CD4-positive, alpha-beta T cell treated with Interleukin-1 beta for 1 hour (primary cell): ENCODE measurements at places on chromosomes 7 and 10.
A peak's percentile ranks its signal among the peaks of the same experiment; 100 is the strongest.

DNA sequence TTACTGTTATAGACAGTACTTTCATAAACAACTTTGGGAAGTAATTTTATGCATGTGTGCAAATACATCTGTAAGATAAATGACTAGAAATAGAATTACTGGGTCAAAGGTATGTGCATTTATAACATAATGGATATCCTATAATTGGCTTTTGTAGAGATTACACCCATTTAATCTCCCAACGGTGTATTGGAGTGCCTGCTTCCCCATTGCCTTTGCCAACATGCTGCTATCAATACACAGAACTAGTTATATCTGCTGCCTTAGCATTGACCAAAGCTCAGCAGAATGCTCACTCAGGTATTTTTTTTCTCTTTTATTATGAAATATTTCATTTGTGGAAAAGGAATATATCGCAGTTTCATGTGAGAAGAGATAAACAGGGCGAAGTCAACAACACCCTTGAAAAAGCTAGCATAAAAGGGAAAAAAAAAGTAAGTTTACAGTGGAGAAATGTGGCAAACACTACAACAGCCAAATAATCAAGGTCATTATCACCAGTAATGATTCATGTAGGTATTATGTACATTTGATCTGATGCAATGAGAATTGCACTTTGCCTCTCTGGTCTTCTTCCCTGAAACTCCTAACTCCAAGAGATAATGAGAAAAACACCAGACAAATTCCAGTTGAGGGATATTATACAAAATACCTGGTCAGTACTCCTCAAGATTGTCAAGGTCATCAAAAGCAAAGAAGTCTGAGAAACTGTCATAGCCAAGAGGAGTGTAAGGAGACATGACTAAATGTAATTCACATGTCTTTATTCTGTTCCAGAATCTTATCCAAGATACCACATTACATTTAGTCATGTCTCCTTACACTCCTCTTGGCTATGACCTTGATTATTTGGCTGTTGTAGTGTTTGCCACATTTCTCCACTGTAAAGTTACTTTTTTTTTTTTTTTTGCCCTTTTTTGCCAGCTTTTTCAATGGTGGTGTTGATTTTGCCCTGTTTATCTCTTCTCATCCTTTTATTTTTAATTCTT is 36.8 kb downstream of the MARCHF5 start:
- no peak for DNase-seq

DNA sequence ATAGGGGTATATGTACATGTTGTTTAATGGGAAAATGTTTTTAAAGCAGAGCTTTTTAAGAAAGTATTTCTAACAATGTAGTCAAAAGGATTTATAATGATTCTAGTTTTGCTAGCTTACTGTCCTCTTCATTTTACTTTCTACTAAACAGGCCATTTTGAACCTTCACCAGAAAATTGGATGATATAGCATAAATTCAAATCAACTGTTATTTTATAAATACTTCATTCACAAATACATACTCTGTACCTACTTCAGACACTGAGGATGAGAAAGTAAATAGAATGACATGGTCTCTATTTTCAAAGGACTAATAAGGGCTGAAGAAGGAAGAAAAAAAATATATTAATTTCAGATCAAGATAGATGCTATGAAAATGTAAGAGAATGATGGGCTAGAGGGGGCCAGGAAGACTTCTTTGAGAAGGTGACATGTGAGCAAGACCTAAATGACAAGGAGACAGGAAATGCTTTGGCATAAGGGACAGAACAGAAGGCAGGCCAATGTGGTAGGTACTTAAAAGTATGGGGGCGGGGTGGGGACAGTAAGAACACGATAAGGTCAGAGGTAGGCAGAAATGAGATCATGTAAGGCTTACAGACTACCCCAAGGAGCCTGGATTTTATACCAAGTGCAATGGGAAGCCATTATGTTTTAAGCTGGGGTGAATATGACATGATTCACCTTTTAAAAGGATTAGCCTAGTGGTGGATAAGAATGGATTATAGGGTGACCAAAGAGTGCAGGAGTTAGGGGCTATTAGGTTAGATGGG is 5.2 kb downstream of the NAMPT start:
- DNase-seq: no peak

- peak; percentile 63 for DNase-seq
These were observed 2.6 kb downstream of the LDB1 start for GRCh38 chr10:102117391-102118159.

DNA sequence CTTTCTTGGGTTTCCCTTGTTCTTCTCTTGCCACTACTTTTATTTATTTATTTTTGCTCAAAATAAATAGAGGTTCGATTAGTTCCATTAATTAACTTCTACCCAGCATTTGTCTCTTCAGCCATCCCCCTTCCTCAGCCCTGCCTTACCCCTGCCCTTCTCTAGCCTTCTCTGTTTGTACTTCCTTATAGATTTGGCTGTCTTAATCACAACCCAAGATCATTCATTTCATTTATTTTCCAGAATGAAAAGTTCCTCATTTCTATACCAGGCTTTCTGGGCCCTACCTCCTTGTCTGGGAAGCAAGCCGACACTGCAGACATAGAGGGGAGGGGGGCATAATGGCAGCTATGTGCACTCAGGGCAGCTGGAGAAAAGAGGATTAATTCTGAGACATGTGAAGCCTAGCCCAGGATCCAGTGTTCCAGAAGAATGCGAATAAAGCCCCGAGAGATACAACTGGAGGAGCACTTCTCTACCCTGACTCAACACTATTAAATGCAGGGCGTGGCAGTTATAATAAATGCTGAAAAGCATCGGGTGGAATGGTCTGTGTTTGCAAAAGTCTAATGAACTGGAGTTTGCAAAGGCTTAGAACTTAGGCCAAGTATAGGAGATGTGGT is 6.4 kb upstream of the PDCD4 start:
- DNase-seq: no peak

- DNase-seq: no peak
These were observed 5.7 kb downstream of the UBE2H start for GRCh38 chr7:129947049-129947448.

DNA sequence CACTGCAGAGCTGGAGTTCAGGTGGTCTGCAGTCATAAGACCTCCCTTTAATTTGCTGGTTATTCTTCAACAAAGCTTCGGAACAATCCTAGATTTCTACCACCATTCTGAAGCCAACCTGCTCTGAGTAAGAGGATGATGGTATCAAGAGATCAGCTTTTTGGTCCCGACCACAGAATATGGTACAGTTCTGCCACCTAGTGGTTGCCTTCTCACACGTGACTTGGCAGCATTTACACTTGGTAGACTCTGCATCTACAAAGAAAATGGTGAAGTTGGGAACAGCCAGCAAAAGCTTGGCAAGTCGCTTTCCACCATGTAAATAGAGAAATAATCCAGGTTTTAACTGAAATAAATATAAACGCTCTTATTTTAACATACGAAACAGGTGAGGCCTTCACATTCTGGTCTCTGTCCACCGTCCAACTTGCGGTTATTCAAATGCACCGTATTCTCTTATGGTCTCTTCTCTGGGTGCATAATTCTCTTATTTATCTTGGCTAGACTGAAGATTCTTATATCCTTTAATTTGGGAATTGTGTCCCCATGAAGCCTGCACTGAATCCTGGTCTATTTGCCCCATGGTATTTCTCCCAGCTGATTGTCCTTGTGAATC is 173.9 kb upstream of the GRM3 start:
- DNase-seq: peak; percentile 8

GRCh38 chr7:120864141-120864900 is 6.4 kb upstream of the TSPAN12 start:
- DNase-seq: no peak

- no peak for DNase-seq
These were observed 56.9 kb upstream of the NPY start for GRCh38 chr7:24227068-24227467.

GRCh38 chr7:130379532-130379920 is 768 bp upstream of the CPA1 start:
- DNase-seq: no peak

GRCh38 chr7:16543456-16543855 is 16.8 kb downstream of the LRRC72 start:
- no peak for DNase-seq

DNA sequence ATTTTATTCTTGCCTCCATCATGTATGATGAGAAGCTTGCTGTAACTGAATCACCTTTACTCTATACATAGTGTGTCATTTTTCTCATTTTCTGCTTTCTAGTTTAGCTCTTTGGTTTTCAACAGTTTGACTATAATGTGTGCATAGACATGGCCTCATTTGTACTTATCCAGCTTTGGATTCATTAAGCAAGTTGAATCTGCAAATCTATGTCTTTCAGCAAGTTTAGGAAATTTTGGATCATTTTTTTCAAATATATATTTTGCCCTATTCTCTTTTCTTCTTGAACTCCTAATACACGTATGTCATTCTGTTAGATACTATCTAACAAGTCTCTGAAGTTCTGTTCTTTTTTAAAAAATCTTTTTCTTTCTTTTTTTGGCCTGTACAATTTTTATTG is 57.8 kb downstream of the PRLHR start:
- DNase-seq: no peak

GRCh38 chr10:89458784-89459183 is 44.4 kb downstream of the IFIT5 start:
- DNase-seq: no peak

- no peak for DNase-seq
These were observed 24.2 kb upstream of the MGMT start for GRCh38 chr10:129442866-129443265.

DNA sequence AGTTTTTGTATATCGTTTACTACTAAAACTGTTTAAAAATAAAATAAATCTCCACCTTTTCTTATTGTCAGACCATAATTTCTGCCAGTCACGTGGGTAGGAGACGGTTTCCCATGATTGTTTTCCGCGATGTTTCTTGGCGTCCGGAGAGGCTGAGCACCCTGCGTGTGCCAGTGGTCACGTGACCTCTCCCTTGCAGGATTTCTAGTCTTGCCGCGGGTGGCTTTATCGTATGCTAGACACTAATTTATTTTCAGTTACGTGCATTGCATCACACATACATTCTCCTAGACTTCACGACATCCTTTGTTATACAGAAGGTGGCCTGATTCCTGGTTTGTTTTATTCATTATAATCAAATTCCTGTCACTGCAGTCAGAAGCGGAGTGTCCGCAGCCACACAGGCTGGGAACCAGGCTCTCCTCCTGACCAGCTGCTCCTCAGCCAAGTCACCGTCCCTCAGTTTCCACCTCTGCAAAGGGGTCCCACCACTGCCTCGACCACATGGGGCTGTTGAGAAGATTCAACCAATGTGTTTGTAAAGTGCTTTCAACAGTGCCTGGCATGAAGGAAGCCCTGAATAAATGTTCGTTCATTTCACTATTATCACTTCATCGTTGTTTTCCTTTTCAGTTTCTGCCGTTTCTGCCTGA is 203.2 kb upstream of the PPP2R2D start:
- DNase-seq: no peak

DNA sequence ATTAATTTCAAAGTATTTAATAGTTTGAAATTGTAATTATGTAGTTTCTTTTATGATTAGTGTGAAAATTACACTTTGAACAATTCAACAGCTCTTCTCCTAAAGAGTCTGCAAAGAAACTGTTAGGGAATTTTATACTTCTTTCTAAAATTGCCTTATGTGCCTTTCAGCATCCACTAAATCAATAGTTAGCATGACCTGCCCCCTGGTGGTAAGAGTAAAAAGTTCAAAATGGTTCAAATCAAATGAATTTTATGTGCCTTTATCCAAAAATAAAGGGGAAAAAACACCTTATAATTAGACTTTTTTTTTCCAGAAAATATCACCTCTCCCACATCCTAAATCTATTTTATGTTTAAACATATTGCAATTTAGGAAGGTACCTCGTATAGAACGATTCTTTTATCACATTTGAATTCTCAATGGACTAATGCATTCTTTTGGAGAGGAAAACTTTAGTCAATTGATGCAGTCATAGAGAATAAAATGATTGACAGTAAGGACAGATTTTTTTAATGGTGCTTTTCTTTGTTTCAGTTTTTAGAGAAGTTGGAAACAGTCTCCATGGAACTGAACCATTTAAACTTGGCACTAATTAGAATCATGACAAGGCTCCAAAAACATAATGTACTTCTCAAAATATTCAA is 163.7 kb downstream of the SEMA3D start:
- DNase-seq: peak; percentile 35

GRCh38 chr10:114631666-114632417 is 26.2 kb downstream of the ABLIM1 start:
- peak; percentile 4 for DNase-seq

DNA sequence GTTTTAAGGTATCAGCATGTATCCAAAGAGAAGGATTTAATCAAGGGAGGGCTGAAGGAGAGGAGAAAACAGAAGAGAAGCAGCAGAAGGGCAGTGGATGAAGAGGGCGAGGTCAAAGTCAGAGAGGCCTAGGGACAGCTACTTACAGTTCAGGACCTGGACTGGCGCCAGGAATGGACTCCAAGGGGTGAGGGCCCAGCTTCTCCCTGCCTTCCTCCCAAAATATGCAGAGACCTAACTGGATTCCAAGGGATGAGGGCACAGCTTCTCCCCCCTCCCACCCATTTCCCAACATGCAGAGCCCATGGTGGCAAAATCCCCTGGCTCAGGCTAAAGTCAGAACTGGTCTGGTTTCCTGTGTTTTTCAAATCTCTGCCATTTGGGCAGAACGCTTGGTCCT is 3.4 kb upstream of the TCF7L2 start:
- no peak for DNase-seq

DNA sequence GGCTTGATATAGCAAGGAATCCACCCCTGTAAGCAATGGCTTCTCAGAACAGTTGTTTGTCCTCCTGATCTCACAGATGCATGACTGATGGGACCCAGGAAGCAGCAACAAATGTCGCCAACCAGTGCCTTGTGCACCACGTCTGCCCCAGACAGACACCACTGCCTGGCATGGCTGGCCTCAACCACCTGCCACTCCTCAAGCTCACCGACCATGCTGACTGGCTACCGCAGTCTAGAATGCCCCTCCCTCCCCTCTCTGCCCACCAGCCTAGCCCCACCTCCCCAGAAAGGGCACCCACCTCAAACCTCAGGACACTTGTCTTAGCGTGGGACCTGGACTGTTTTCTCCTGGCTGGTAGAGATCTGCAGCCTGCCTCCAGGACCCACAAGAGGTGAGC is 24.0 kb downstream of the LRRC20 start:
- no peak for DNase-seq

GRCh38 chr10:132460071-132460470 is 63.1 kb downstream of the PWWP2B start:
- DNase-seq: no peak

DNA sequence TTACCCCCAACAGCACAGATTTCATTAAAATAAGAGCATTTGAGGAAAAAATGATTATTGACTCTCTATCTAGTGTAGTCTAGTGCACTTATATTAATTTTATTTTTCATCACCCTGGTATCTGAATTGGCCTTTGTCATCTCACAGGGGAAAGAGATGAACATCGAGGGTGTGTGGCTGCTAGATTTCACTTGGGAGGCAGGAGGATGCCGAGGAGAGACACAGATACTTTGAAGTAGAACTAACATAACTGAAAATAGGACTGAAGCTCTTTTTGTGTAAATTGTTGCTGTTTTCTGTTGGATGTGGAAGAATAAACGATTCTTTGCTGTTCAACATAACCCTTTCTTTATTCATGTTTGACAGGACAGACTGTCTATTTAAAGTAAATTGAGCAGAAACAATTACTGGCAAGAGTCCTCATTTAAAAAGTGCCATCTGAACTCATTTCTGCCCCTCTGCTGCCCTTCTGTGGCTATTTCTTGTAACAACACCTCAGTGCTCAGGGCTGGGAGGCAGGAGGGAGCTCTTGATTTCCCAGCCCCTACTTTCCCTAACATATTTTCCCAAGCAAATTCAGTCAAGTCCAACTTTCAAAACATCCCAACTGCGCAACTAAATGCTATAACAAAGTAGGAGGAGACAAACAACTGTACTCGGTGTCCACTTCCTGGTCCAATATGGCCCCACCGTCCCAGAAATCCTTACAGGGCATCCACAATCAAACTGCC is 15.6 kb downstream of the LYZL1 start:
- peak; percentile 26 for DNase-seq

- no peak for DNase-seq
These were observed 31.8 kb upstream of the SFTPD start for GRCh38 chr10:79980711-79981110.
